ENCODE measurements at places on chromosomes 5 and 9. TPM values are rescaled to one million over a fixed set of nuclear protein-coding genes. Genes with fewer than 3 reads are reported as not detected.
A peak's percentile ranks its signal among the peaks of the same experiment; 100 is the strongest.

DNA sequence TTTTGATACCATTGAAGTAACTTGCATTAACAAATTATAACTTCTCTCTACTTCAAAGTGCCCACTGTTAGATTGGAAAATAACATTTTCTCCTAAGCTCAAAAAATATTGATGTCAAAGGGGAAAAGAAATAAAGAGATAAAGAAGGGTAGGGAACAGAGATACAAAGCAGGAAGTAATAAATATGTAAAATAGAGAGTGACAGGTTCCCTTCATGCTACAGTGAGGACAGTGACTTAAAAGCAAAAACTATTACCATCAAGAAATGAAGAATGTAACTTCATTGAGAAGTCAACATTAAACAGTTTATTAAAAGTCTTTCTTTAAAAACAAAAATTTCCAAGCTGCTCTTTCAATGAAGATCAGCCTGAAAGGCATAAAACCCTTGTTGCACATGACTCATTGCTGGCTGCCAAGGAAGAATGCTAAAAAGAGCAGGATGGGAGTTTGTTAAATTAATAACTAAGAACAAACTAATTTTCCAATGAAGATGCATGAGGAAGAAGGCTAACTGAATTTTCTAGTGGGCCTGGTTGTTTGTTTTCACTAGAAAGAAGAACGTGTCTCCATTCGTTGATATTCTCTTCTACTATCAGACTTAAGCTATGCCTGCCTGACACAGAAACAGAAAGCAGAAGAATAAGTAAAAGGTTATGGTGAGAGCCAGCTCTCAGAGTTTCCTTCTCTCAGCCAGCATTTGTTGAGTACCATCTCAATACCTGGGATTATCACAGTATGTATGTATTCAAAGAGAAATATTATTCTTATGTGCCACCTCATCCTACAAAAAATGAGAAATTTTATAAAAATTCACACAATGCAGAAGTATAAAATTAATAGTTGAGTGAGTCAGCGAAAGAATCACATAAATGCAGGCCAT is 197.8 kb upstream of the NREP start:
- DNase-seq = no peak

GRCh38 chr9:128244837-128245231 is 31.0 kb downstream of the GOLGA2 start:
- DNase-seq = peak; percentile 83

DNA sequence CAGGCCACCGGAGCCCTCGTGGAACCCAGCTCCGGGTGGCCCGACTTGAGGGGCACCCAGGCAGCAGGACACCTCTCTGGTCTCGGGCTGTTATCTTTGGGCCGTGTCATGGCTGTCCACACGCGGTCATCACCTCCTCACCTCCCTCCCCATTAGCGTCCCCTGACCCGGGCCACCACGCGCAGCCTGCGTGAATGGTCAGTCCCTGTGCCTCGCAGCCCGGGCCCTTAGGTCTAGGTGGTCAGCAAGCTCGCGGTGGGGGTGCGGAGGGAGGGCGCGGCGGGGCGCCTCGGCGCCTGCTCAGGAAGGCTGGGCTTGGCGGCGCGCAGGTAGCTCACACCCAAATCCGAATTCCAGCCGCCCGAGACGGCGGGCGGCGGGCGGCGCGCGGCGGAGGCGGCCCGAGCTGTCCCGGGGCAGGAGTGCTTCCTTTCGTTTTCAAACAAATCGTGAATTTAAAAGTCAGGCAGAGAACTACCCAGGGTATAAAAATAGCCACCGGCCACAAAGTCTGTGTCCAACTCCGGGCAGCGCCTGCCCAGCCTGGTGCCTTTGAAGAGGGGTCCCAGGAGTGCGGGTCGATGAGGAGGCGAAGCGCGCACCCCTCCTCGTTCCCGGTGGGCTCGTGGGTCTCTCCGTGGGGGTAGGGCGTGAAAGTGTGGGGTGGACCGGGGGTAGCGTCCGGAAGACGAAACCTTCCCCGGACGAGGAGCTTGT is 1.0 kb upstream of the RXRA start:
- no peak for DNase-seq

DNA sequence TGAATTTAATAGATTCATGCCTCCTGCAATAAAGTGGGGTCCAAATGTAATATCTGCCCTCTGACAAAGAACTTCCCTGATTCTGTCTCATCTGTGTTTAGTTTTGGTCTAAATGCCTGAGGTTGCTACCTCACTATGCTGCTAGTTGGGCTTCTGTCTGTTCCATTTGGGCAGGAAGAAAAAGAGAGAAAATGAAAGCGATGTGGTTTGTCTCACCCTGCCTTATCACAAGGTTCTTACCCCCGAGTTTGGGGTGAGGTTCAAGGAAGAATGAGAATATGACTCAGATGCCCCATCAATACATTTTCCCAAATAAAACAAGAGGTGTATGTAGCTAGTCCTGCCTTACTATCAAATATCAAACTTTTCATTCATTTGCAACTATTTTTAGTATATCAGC is 132.1 kb upstream of the MTAP start:
- DNase-seq = no peak

EPB41L4B gene
- 15.9 TPM for total RNA-seq

DNA sequence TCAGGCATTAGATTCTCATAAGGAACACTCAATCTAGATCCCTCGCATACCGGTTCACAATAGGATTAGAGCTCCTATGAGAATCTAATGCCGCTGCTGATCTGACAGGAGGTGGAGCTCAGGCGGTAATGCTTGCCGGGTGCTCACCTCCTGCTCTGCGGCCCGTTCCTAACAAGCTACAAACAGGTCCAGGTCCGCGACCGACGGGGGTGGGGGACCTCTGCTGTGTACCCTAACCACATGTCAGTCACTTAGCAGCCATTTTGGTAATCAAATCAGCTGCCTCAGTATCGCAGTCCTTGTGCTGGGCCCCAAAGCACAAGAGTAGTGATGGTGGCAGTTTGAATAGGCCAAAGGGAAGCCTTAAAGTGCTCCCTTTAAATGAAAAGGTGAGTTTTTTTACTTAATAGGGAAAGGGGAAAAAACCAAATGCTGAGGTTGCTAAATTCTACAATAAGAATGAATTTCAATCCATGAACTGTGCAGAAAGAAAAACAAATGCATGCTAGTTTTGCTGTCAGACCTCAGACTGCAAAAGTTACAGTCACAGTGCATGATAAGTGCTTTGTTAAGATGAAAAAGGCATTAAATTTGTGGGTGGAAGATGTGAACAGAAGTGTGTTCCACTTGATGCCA is 67.0 kb upstream of the TNPO1 start:
- no peak for DNase-seq

MEGF10 gene
- total RNA-seq = 1.1 TPM

POLR1E gene
- 27.5 TPM for total RNA-seq

DNA sequence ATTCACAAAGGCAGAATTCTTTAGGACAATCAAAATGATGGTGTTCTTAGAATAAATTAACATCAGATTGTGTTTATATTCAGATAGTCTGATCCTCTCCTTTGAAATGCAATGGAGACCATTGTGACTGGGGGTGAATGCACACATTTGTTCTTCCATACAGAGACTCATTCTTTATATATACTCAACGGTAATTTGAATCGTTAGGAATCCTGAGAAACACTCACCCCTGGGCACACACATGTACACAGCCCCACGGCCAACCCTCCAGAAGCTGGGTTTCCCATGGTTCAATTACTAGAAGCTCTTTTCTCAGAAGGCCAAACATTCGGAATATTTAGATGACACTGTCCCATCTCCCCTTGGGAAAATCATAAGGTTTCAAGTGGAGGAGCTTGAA is 57.5 kb upstream of the EPB41L4B start:
- no peak for DNase-seq

- peak; percentile 14 for DNase-seq
Observed at GRCh38 chr5:3352711-3353110, 242.9 kb upstream of the IRX1 start.
